ENCODE measurements at places on chromosomes 16 and 17. TPM values are rescaled to one million over a fixed set of nuclear protein-coding genes. Genes with fewer than 3 reads are reported as not detected.

GRCh38 chr17:38454532-38454931 lies 26.3 kb downstream of the ARHGAP23 start:
- peak; percentile 67 for DNase-seq
- H3K4me1 ChIP-seq = peaks cover 67% of the 10 kb centered on the region
- H3K4me3 ChIP-seq = peak overlapping the region; percentile 74

GRCh38 chr17:61710546-61710945 lies 119.5 kb upstream of the NACA2 start:
- H3K27me3 ChIP-seq = no peaks in the 10 kb centered on the region
- H3K4me1 ChIP-seq = no peaks in the 10 kb centered on the region
- DNase-seq = no peak

DNA sequence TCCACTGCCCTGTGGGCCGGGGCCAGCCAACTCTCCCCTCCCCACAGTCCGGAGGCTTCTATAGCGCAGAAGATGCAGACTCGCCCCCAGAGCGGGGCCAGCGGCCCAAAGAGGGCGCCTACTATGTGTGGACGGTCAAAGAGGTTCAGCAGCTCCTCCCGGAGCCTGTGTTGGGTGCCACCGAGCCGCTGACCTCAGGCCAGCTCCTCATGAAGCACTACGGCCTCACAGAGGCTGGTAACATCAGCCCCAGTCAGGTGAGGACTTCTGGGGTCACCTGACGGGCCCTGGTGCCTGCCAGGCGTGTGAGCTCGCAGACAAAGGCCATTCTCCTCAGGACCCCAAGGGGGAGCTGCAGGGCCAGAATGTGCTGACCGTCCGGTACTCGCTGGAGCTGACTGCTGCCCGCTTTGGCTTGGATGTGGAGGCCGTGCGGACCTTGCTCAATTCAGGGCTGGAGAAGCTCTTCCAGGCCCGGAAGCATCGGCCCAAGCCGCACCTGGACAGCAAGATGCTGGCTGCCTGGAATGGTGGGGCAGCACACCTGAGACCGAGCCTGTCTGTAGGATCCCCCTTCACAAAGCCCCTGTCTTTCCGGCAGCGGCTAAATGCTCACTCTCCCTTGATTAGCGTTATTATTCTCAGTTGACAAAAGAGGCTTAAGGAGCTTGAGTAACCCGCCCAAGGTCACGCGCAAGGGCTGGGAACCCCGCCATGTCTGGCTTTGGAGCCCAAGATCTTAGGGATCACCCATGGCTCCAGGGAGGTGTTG lies 3.9 kb downstream of the SPATA20 start:
- H3K4me3 ChIP-seq = no peak overlapping the region
- no peaks in the 10 kb centered on the region for H3K36me3 ChIP-seq
- no peak overlapping the region for H3K27ac ChIP-seq
- H3K27me3 ChIP-seq = no peaks in the 10 kb centered on the region

GRCh38 chr17:45430738-45431530 lies 1.7 kb downstream of the ARHGAP27 start:
- peaks cover 31% of the 10 kb centered on the region for H3K27me3 ChIP-seq
- no peak for DNase-seq
- H3K4me1 ChIP-seq = peaks cover 18% of the 10 kb centered on the region
- H3K36me3 ChIP-seq = no peaks in the 10 kb centered on the region
- peak overlapping the region; percentile 23 for H3K4me3 ChIP-seq

The SDR42E2 gene
- not detected for total RNA-seq

The NECAB2 gene
- 1.1 TPM for total RNA-seq

GRCh38 chr16:21023509-21024202 lies 123.1 kb downstream of the LYRM1 start:
- H3K4me1 ChIP-seq = no peaks in the 10 kb centered on the region
- no peaks in the 10 kb centered on the region for H3K27me3 ChIP-seq
- no peak for DNase-seq
- H3K27ac ChIP-seq = no peak overlapping the region
- no peaks in the 10 kb centered on the region for H3K36me3 ChIP-seq
- H3K4me3 ChIP-seq = no peak overlapping the region

DNA sequence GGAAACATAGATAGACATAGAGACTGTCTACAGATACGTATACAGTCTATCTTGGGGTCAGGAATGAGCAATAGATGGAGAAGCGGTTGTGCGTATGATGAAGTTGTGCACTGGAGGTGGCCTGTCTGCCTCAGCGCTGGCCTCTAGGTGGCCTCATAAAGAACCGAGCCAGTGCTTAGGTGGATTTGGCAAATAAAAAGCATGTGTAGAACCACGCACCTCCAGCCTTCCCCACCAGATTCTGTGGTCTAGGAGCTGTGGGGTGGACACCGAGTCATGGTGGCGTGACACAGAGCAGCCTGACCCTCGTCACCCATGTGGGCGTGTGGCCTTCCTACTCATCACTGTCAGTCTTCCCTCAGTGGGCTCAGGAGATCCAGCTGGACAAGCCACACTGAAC lies 34.0 kb downstream of the PGS1 start:
- no peaks in the 10 kb centered on the region for H3K27me3 ChIP-seq
- H3K36me3 ChIP-seq = peaks cover 3% of the 10 kb centered on the region
- no peak for DNase-seq

- DNase-seq = no peak
- H3K4me1 ChIP-seq = peaks cover 9% of the 10 kb centered on the region
- no peaks in the 10 kb centered on the region for H3K27me3 ChIP-seq
- H3K36me3 ChIP-seq = peaks cover 14% of the 10 kb centered on the region
Observed at GRCh38 chr16:23428351-23428750, 24.6 kb downstream of the COG7 start.

GRCh38 chr17:75288770-75289114 lies 491 bp downstream of the SLC25A19 start:
- no peaks in the 10 kb centered on the region for H3K27me3 ChIP-seq
- H3K36me3 ChIP-seq = no peaks in the 10 kb centered on the region
- H3K27ac ChIP-seq = peak overlapping the region; percentile 41
- H3K4me3 ChIP-seq = peak overlapping the region; percentile 81
- DNase-seq = no peak

GRCh38 chr16:65667011-65667578 lies 545.2 kb upstream of the CDH11 start:
- peak; percentile 31 for DNase-seq
- no peak overlapping the region for H3K27ac ChIP-seq
- no peaks in the 10 kb centered on the region for H3K36me3 ChIP-seq
- peaks cover 21% of the 10 kb centered on the region for H3K4me1 ChIP-seq
- no peak overlapping the region for H3K4me3 ChIP-seq

DNA sequence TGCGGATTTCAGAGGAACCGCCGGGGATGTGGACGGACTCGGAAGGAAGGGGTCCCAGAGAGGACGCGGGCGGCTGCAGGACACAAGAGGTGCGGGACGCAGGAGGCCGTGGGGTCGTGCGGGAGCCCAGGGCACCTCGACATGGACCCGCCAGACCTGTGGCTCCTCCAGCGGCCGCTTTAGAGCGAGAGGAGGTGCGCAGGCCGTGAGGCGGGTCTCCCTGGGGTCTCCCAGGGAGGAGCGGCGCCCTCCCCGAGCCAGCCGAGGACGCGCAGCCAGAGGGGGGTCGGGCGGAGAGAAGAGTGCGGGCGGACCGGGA lies 6.8 kb upstream of the FLYWCH1 start:
- peak overlapping the region; percentile 87 for H3K4me3 ChIP-seq
- no peak for DNase-seq
- H3K4me1 ChIP-seq = peaks cover 16% of the 10 kb centered on the region

The NPIPA2 gene
- total RNA-seq = 1.1 TPM

- H3K36me3 ChIP-seq = peaks cover 30% of the 10 kb centered on the region
- no peak overlapping the region for H3K4me3 ChIP-seq
- H3K27me3 ChIP-seq = no peaks in the 10 kb centered on the region
Observed at GRCh38 chr17:60076811-60077210, 1.9 kb downstream of the HEATR6 start.

The MT1A gene
- not detected for total RNA-seq

The CNGB1 gene
- total RNA-seq = not detected

- no peak overlapping the region for H3K4me3 ChIP-seq
- no peaks in the 10 kb centered on the region for H3K36me3 ChIP-seq
- no peaks in the 10 kb centered on the region for H3K27me3 ChIP-seq
- DNase-seq = no peak
- peak overlapping the region; percentile 97 for H3K27ac ChIP-seq
Observed at GRCh38 chr17:80790981-80791742, 200.5 kb upstream of the CHMP6 start.

The HOXB3 gene
- total RNA-seq = not detected

GRCh38 chr17:67289181-67289876 lies 44.3 kb upstream of the HELZ start:
- peak; percentile 58 for DNase-seq
- peak overlapping the region; percentile 13 for H3K4me3 ChIP-seq
- H3K4me1 ChIP-seq = no peaks in the 10 kb centered on the region
- H3K27me3 ChIP-seq = no peaks in the 10 kb centered on the region

DNA sequence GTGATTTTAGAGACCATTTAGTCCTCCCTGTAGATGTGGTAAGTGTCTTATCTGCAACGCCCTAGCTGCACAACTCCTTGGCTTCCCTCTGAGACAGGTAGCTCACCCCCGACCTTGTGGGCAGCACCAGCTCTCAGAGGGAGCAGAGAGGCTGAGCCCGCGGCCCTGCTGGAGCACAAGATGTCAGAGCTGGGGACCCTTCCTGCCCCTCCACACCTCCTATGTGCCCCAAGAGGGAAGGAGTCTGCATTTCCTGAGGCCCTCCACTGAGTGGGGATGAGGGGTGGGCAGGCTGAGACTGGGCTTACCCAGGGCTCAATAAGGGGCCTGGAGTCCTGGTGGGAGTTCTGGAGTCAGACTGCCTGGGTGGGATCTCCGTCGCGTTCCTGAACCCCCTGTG lies 12.2 kb upstream of the ADGRG1 start:
- no peaks in the 10 kb centered on the region for H3K36me3 ChIP-seq
- DNase-seq = no peak
- H3K27ac ChIP-seq = no peak overlapping the region
- H3K4me1 ChIP-seq = peaks cover 3% of the 10 kb centered on the region
- H3K4me3 ChIP-seq = no peak overlapping the region
- H3K27me3 ChIP-seq = no peaks in the 10 kb centered on the region

The CDRT15 gene
- total RNA-seq = not detected

The ABCC6 gene
- 2.4 TPM for total RNA-seq

The CTF1 gene
- total RNA-seq = 5.2 TPM

GRCh38 chr16:30399435-30400186 lies 4.4 kb downstream of the ZNF48 start:
- DNase-seq = no peak
- peaks cover 5% of the 10 kb centered on the region for H3K36me3 ChIP-seq
- H3K4me1 ChIP-seq = peaks cover 18% of the 10 kb centered on the region
- peak overlapping the region; percentile 60 for H3K4me3 ChIP-seq
- peak overlapping the region; percentile 87 for H3K27ac ChIP-seq
- H3K27me3 ChIP-seq = no peaks in the 10 kb centered on the region

The GAST gene
- not detected for total RNA-seq

DNA sequence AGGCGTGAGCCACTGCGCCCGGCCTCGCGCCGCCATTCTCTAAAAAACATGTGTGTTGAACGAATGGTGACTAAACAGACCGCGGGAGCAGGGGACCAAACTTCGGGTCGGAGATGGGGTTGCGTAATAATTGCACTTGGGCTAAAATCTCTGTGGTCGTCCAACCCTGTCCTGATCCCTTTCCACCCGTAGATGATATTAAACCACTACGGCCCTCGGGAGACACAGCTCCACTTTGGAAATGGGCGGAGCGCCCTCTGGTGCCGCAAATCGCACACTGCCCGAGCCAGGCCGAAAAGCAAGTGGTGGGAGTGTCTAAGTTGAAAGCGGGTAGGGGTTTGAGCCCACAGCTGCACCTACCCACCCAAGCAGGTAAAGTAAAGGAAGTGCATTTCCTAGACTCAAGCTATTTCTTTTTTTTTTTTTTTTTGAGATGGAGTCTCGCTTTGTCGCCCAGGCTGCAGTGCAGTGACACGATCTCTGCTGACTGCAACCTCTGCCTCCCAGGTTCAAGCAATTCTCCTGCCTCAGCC lies 17.0 kb downstream of the CAVIN1 start:
- peak; percentile 40 for DNase-seq
- peaks cover 48% of the 10 kb centered on the region for H3K4me1 ChIP-seq
- H3K36me3 ChIP-seq = peaks cover 25% of the 10 kb centered on the region
- no peak overlapping the region for H3K4me3 ChIP-seq
- H3K27me3 ChIP-seq = no peaks in the 10 kb centered on the region

The ALDH3A2 gene
- total RNA-seq = 13.8 TPM

The HEATR9 gene
- not detected for total RNA-seq

DNA sequence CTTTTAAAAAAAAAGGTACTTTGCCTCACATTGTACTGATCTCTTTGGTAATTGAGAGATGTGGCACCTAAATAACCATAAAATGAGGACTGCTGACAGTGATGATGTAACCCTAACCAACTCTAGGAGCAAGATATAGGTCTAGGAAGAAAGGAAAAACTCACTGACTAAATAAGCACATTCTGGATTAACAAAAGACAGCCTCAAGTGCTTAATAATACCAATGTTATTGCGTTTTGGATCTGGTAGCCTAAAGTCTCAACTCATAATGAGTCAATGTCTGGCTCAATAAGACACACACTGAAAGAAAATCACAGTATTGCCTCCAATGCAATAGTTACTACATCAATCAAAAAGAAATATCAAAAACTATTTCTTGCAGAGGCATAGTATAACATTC lies 3.0 kb downstream of the ERN1 start:
- no peaks in the 10 kb centered on the region for H3K36me3 ChIP-seq
- H3K4me1 ChIP-seq = peaks cover 12% of the 10 kb centered on the region
- no peak overlapping the region for H3K27ac ChIP-seq
- DNase-seq = peak; percentile 51

DNA sequence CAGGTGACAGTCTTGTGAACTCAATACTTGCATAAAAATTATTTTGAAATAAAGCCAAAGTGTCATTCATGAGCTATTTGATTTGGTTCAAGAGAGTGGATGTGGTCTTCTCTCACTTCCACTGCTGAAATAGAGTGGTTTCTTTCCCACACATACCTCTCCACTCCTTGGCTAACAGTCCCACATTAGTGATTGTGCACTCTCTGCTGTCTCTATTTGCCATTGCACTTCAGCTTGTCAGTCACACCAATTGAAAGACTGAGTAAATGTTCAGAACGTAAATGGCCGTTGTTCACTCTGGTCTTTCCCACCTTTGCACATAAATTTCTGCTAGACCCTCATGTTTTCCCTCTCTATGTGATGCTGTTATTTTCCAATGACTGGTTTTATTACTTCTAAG lies 197.5 kb downstream of the FTO start:
- H3K36me3 ChIP-seq = no peaks in the 10 kb centered on the region
- no peak overlapping the region for H3K27ac ChIP-seq
- no peak for DNase-seq
- no peaks in the 10 kb centered on the region for H3K27me3 ChIP-seq
